ENCODE measurements at places on chromosomes 2 and 18.

- DNase-seq = no peak
These were observed 114.0 kb downstream of the STPG4 start for GRCh38 chr2:47041063-47041462.

DNA sequence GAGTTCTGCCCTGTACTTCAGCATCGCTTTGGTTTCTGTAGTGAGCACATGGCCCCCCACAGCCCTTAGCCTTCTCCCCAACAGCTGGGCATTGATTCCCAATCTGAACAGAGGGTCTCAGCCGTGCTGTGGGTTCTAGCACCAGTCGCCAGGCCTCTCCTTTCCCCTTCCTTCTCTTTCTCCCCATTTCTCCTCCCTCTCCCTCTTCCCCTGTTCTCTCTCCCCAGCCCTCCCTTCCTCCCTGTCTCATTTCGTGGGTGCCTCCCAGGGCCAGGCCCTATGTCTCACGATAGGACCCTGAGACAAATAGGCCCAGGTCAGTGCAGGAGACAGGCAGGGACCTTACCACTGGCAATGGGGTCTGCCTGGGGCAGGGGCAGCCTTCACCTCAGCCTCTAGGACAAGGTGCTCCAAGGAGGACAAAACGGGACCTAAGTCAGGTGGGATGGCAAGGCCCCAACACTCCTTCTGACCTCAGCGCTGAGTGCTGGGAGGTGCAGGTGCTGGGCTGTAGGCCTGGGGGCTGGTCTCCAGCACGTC lies 143.4 kb upstream of the GPC1 start:
- no peak for DNase-seq

- no peak for DNase-seq
These were observed 26.0 kb upstream of the FOSL2 start for GRCh38 chr2:28366496-28367282.

DNA sequence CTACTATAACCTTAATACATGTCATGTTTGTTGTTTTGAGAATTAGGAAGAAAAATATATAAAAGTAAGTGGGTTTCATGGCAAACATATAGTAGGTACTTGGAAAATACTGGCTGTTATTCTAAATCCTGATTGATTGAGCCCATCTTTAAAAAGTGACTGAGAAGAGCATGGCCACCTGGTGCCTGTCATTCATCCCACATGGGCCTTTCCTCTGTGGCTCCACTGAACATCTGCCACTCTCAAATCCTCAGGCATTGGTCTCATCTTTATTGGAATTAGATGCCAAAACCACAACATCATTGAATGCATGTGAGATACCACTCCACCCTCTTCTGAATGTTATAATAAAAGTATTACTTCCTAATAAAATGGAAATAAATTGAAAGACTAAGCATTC lies 101.6 kb upstream of the TTN start:
- no peak for DNase-seq

- no peak for DNase-seq
These were observed 127.7 kb downstream of the USP34 start for GRCh38 chr2:61343141-61343540.

- no peak for DNase-seq
These were observed 11.0 kb upstream of the PAX3 start for GRCh38 chr2:222309766-222310165.

GRCh38 chr2:159713631-159714246 lies 1.4 kb downstream of the MARCHF7 start:
- DNase-seq = no peak

DNA sequence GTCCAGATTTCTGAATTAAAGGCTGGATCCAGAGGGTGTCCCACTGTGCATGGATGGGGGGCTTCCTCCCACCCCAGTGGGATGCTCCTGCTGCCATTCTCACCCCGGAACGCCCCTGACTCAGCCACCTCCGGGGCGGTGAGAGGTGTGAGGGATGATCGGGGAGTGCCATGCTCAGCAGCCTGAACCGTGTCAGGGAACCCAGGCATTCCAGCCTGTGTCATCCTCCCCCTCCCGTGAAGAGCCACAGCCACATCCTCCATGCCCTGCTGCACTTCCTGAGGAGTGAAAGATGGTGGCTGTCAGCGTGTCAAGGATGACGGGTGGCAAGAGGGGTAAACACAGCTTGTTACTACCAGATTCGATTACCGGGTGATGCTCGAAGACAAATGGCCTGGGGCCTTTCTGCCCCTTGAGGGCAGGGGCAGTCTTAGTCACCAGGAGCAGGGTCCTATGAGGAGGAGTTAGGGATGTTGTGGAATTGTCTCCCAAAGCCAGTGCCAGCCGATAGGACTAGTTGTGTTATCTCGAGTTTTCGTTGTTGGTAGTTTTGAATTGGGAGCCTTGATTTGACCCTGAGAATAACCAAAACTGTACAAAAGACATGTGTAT lies 80.8 kb downstream of the TCF7L1 start:
- no peak for DNase-seq

DNA sequence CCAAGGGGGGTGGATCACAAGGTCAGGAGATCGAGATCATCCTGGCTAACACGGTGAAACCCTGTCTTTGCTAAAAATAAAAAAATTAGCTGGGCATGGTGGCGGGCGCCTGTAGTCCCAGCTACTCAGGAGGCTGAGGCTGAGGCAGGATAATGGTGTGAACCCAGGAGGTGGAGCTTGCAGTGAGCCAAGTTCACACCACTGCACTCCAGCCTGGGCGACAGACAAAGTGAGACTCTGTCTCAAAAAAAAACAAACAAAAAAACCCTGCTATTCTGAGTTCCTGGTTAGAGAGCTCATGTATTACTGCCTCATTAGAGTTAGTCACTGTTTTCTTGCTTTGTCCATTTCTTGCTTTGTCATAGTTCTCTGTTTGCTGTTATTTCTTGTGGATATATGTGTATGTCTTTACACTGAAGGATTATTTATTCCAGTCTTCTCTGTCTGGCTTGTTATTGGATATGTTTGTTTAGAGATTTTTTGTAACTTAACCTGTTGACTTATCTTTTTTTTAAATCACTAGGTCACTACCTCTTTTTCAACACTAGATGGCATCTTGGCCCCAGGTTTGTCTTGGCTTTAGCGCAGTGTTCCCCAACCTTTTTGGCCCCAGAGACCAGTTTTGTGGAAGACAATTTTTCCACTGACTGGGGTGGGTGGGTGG lies 17.0 kb downstream of the TTLL4 start:
- no peak for DNase-seq

DNA sequence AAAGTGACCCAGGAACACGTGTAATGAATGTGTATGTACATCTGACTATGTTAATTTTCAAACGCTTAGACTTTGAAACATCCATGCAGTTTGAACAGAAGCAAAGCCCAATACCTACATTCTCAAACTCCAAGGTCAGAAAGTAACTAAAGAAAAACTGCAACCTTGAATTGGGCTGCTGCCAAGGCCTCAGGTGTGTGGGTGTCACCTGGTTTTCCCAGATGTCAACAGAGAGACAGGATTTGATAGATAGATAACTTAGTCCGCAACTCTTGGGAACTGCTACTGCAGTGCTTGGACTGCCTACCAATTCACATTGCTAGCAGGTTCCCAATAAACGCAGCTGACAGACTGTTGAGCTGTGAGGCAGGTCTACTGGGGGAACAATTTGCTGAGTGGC lies 78.7 kb upstream of the PAPOLG start:
- no peak for DNase-seq

DNA sequence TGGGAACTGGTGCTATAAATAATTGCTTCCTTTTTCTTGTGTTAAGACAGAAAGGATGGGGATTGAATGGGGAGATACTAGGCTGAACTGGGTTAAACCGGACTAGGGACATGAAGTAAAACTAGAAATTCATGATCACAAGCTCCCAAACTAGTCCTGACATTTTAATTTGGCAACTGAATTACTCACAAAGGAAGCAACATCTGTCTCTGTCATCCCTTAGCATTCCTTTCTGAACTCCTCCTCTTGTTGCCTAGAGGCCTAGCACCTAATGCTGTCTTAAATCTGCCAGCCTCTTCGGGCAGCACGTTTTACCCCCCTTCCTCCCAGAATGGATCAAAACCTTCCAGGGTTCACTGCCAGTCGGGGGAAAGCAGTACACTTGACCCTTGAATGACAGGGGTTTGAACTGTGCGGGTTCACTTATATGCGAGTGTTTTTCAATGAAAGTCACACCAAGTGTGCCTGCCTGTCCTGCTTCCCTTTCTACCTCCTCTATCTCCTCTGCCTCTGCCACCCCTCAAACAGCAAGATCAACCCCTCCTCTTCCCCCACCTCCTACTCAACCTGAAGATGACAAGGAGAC lies 8.2 kb downstream of the KCTD1 start:
- DNase-seq = no peak

DNA sequence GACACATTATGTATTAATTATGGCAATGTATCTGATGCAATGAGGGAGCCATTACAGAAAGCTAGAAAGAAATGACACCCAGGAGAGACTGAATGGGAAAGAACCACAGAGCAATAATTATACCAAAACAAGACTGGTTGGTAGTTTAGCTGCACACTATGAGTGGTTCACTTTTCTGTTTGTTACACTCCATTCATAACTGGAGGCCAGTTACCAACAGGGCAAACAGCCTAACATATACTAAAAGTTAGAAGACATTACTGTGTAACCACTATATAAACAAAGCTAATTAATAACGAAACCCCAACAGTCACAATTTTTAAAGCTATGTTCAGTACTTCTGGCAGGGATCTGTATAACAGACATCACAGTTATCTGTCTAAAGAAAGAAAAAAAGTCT lies 49.4 kb downstream of the NBAS start:
- DNase-seq = no peak
